ENCODE measurements at places on chromosomes 3 and 15.
A peak's percentile ranks its signal among the peaks of the same experiment; 100 is the strongest.

GRCh38 chr3:10376353-10376752, 55.4 kb upstream of the SEC13 start:
- peaks cover 3% of the 10 kb centered on the region for H3K27me3 ChIP-seq
- no peak for DNase-seq
- peaks cover 9% of the 10 kb centered on the region for H3K4me1 ChIP-seq
- H3K4me3 ChIP-seq, result no peak overlapping the region
- no peaks in the 10 kb centered on the region for H3K36me3 ChIP-seq

GRCh38 chr15:38205526-38206272, 46.9 kb upstream of the SPRED1 start:
- H3K4me3 ChIP-seq, result no peak overlapping the region
- no peak for DNase-seq
- no peak overlapping the region for H3K27ac ChIP-seq
- H3K27me3 ChIP-seq, result peaks cover 8% of the 10 kb centered on the region

GRCh38 chr3:45807133-45807532, 10.8 kb upstream of the SLC6A20 start:
- H3K36me3 ChIP-seq, result peaks cover 9% of the 10 kb centered on the region
- no peak overlapping the region for H3K4me3 ChIP-seq
- H3K27me3 ChIP-seq, result peaks cover 5% of the 10 kb centered on the region
- no peak overlapping the region for H3K27ac ChIP-seq

GRCh38 chr3:105139881-105140560, 226.7 kb upstream of the ALCAM start:
- no peak for DNase-seq
- H3K27me3 ChIP-seq, result peaks cover 4% of the 10 kb centered on the region
- no peaks in the 10 kb centered on the region for H3K36me3 ChIP-seq
- no peak overlapping the region for H3K27ac ChIP-seq

- H3K4me1 ChIP-seq, result no peaks in the 10 kb centered on the region
- no peaks in the 10 kb centered on the region for H3K36me3 ChIP-seq
- no peak overlapping the region for H3K27ac ChIP-seq
- DNase-seq, result no peak
- H3K4me3 ChIP-seq, result no peak overlapping the region
Measured at GRCh38 chr3:159170436-159171003, 368.7 kb downstream of the MFSD1 start.

GRCh38 chr15:101451846-101452245, 37.7 kb downstream of the PCSK6 start:
- peaks cover 11% of the 10 kb centered on the region for H3K27me3 ChIP-seq
- H3K36me3 ChIP-seq, result no peaks in the 10 kb centered on the region
- no peaks in the 10 kb centered on the region for H3K4me1 ChIP-seq
- H3K4me3 ChIP-seq, result no peak overlapping the region

DNA sequence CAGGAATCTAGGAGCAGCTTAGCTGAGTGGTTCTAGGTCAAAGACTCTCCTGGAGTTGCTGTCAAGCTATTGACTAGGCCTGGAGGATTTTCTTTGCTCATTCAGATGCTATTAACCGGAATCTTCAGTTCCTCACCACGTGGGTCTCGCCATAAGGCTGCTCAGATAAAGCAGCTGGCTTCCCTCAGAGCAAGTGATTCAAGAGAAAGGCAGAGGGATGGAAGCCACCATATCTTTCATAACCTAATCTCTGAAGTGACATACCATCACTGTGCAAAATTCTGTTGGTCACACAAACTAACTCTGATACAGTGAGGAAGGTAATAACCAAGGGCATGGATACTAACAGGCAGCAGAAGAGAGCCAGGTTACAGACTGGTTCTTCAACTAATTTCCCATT, 72.7 kb upstream of the FLNB start:
- H3K4me1 ChIP-seq, result no peaks in the 10 kb centered on the region
- H3K36me3 ChIP-seq, result peaks cover 6% of the 10 kb centered on the region
- H3K27me3 ChIP-seq, result no peaks in the 10 kb centered on the region
- no peak for DNase-seq
- no peak overlapping the region for H3K27ac ChIP-seq

DNA sequence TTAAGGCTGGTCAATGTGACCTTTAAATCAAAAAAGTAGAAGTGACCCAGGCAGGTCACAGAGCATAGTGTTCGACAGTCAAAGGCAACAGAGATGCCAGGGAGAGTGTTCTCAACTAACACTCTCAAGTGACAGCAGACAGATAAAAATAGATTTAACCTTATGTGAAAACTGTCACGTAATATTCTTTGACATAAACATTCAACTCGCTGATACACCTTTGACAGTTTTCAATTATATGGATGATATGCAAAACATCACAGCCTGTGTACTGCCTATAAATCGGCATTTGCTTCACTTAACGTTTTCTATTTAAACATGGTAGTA, 15.5 kb downstream of the PDZRN3 start:
- H3K36me3 ChIP-seq, result no peaks in the 10 kb centered on the region
- no peak overlapping the region for H3K27ac ChIP-seq
- H3K4me3 ChIP-seq, result no peak overlapping the region
- DNase-seq, result no peak

- peaks cover 6% of the 10 kb centered on the region for H3K4me1 ChIP-seq
- H3K4me3 ChIP-seq, result no peak overlapping the region
- no peaks in the 10 kb centered on the region for H3K27me3 ChIP-seq
- H3K36me3 ChIP-seq, result peaks cover 3% of the 10 kb centered on the region
- H3K27ac ChIP-seq, result no peak overlapping the region
- DNase-seq, result no peak
Measured at GRCh38 chr3:149449182-149449581, 25.3 kb upstream of the TM4SF4 start.

- no peaks in the 10 kb centered on the region for H3K27me3 ChIP-seq
- no peaks in the 10 kb centered on the region for H3K36me3 ChIP-seq
- no peak overlapping the region for H3K4me3 ChIP-seq
Measured at GRCh38 chr3:137471130-137471529, 293.0 kb upstream of the SOX14 start.

- H3K27me3 ChIP-seq, result no peaks in the 10 kb centered on the region
- no peak overlapping the region for H3K27ac ChIP-seq
- DNase-seq, result no peak
- H3K4me3 ChIP-seq, result no peak overlapping the region
Measured at GRCh38 chr3:52349131-52349530, 33.0 kb downstream of the DNAH1 start.

GRCh38 chr3:171566803-171567422, 106.7 kb upstream of the TNIK start:
- no peak overlapping the region for H3K4me3 ChIP-seq
- no peaks in the 10 kb centered on the region for H3K4me1 ChIP-seq
- H3K27me3 ChIP-seq, result peaks cover 2% of the 10 kb centered on the region
- H3K36me3 ChIP-seq, result no peaks in the 10 kb centered on the region

- no peak overlapping the region for H3K27ac ChIP-seq
- DNase-seq, result no peak
- H3K4me1 ChIP-seq, result peaks cover 22% of the 10 kb centered on the region
- peaks cover 5% of the 10 kb centered on the region for H3K27me3 ChIP-seq
- H3K4me3 ChIP-seq, result no peak overlapping the region
Measured at GRCh38 chr3:42851228-42851834, 24.3 kb downstream of the CYP8B1 start.

DNA sequence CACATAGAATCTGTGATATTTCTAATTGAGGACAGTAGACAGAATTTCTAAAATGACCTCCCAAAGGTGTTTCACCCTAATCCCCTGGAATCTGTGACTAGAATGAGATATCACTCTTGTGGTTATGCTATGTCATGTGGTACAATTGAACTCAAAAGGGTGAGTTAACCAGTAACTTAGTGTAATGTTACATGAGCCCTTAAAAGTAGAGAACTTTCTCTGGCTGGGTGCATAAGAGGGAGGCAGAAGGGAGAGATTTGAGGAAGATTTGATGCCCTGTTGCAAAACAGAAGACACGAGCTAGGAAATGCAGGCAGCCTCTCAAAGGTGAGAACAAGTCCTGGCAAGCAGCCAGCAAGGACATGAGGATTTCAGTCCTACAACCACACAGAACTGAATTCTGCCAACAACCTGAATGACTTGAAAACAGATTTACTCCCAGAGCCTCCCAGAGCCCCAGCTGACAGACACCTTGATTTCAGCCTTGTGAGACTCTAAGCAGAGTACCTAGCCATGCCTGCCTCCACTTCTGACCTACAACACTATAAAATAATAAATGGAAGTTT, 160.3 kb downstream of the MTHFS start:
- H3K27me3 ChIP-seq, result peaks cover 6% of the 10 kb centered on the region
- H3K4me1 ChIP-seq, result peaks cover under 1% of the 10 kb centered on the region
- no peak overlapping the region for H3K27ac ChIP-seq
- DNase-seq, result no peak
- no peak overlapping the region for H3K4me3 ChIP-seq
- H3K36me3 ChIP-seq, result no peaks in the 10 kb centered on the region

- H3K27me3 ChIP-seq, result peaks cover 4% of the 10 kb centered on the region
- H3K4me3 ChIP-seq, result no peak overlapping the region
- peaks cover 6% of the 10 kb centered on the region for H3K4me1 ChIP-seq
Measured at GRCh38 chr15:70758790-70759462, 4.4 kb downstream of the UACA start.

- no peak overlapping the region for H3K27ac ChIP-seq
- no peak overlapping the region for H3K4me3 ChIP-seq
Measured at GRCh38 chr15:92012368-92012629, 158.8 kb downstream of the SLCO3A1 start.

DNA sequence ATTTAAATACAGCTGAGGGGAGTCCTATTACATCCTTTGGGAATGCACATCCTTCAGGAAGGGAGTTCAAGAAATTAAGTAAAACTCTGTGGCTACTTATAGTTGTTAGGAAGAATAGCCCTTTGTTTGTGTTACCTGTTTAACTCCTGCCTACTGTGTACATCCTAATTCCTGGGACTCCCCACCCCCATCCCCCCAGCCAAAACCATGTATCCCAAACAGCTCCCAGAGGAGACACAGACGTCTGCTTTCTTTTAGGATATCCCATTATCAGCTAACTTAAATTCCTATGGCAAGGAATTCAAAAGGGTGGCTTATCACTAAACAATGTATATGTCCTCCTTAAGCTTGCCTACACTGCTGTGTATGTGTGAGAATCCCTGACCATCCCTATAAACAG, 581.7 kb downstream of the DIPK2A start:
- DNase-seq, result no peak
- no peaks in the 10 kb centered on the region for H3K27me3 ChIP-seq
- no peaks in the 10 kb centered on the region for H3K36me3 ChIP-seq
- H3K4me1 ChIP-seq, result peaks cover 2% of the 10 kb centered on the region
- no peak overlapping the region for H3K4me3 ChIP-seq
- no peak overlapping the region for H3K27ac ChIP-seq

GRCh38 chr3:149015393-149015792, 24.1 kb downstream of the GYG1 start:
- peaks cover 5% of the 10 kb centered on the region for H3K4me1 ChIP-seq
- H3K27ac ChIP-seq, result no peak overlapping the region
- no peaks in the 10 kb centered on the region for H3K27me3 ChIP-seq
- peaks cover 33% of the 10 kb centered on the region for H3K36me3 ChIP-seq
- DNase-seq, result no peak

DNA sequence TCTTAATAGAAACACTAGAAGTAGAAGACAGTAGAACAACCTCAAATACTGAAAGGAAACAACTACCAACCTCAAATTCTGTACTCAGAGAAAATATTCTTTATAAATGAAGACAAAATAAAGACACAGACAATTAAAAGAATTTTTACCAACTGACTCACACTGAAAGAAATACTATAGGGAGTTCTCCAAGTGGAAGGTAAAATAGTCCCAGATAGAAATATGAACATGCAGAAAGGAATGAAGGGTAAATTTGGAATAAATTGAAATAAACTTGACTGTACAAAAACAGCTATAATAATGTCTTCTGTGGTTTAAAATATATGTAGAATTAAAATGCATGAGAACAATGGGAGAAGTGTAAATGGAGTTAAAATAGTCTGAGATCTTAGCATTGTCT, 36.7 kb upstream of the CCDC174 start:
- H3K27me3 ChIP-seq, result peaks cover 25% of the 10 kb centered on the region
- H3K4me3 ChIP-seq, result no peak overlapping the region
- H3K4me1 ChIP-seq, result no peaks in the 10 kb centered on the region
- no peak overlapping the region for H3K27ac ChIP-seq
- DNase-seq, result no peak

DNA sequence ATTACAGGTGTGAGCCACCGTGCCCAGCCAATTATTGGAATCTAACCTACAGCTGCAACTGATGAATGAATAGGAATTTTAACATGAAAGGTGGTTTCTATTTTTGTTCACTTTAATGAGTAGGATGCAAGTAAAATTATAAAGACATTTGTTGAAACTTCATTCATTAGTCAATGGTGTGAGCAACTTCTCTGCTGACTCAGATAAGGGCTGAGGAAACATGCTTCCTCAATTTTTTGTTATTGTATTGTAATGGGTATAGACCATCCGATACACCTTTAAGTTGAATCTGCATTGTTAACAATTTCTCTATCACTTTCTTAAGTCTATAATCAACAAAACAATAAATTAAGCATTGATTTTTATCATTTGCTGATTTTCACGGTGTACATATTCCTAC, 127.8 kb downstream of the STAG1 start:
- H3K4me1 ChIP-seq, result peaks cover 20% of the 10 kb centered on the region
- H3K27me3 ChIP-seq, result no peaks in the 10 kb centered on the region
- H3K27ac ChIP-seq, result no peak overlapping the region
- H3K36me3 ChIP-seq, result peaks cover 26% of the 10 kb centered on the region
- no peak for DNase-seq

GRCh38 chr3:78880603-78881461, 887.0 kb downstream of the ROBO1 start:
- no peak overlapping the region for H3K27ac ChIP-seq
- no peaks in the 10 kb centered on the region for H3K36me3 ChIP-seq
- H3K4me1 ChIP-seq, result no peaks in the 10 kb centered on the region
- no peak overlapping the region for H3K4me3 ChIP-seq
- H3K27me3 ChIP-seq, result no peaks in the 10 kb centered on the region

DNA sequence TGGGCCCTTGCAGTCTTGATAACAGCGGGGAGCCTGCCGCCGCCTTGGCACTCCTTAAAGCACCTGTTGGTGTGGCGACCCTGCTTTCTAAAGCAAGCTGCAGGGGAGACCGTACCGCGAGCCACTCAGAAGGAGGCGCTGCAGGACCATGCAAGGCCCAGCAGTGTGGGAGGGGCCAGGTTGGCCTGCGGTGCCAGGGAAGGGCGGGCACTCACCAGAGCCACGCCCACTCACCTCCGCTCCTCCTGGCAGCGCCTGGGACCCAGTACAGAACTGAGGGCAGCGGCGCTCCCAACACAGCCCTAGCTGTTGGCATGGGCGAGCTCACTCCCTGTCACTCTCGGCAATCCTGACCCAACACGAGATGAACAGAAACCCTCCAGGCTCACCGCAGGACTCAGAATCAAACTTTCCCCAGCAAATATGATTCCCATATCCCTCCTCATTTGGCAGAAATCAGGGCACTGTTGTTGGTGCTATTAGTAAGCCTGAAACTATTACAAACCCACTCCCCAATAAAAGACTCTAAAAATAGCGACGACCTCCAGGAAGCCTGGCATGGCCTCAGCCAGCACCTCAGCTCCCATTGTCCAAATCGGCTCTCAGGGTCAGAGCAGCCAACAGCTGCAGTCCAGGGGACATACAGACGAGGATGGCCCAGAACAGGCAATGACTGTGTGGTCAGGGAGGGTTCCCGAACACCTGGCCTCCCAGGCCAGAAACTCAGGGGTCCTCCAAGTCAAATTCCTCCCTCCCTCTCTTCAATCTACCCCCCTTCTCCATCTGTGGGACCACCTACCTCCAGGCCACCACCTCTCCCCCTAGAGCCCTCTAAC, 77.2 kb downstream of the TBC1D2B start:
- H3K27me3 ChIP-seq, result no peaks in the 10 kb centered on the region
- peak; percentile 71 for DNase-seq
